ENCODE measurements at places on chromosomes 6 and 20.

- DNase-seq = no peak
Observed at GRCh38 chr6:99187429-99187828, 162.0 kb downstream of the FAXC start.

DNA sequence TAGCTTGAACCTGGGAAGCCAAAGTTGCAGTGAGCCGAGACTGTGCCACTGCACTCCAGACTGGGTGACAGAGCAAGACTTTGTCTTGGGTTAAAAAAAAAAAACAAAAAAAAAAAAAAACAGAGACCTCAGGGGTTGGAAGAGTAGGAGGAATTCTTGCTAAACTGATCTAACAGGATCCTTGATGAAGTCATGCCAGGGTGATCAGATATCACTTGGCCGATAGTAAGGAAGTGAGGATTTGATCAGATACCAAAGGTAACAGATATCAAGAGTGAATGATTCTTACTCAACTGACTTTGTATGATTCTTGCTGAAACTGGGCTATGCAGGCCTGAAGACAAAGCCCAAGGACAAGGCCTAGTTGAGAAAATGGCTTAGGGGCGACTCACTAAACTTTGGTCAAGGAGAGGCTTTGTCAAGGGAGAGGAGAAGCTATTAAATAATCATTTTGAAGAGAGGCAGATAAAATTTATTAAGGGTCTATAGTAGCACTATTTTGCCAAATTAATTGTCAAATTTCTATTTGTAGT, 624.7 kb downstream of the UTRN start:
- DNase-seq = no peak

DNA sequence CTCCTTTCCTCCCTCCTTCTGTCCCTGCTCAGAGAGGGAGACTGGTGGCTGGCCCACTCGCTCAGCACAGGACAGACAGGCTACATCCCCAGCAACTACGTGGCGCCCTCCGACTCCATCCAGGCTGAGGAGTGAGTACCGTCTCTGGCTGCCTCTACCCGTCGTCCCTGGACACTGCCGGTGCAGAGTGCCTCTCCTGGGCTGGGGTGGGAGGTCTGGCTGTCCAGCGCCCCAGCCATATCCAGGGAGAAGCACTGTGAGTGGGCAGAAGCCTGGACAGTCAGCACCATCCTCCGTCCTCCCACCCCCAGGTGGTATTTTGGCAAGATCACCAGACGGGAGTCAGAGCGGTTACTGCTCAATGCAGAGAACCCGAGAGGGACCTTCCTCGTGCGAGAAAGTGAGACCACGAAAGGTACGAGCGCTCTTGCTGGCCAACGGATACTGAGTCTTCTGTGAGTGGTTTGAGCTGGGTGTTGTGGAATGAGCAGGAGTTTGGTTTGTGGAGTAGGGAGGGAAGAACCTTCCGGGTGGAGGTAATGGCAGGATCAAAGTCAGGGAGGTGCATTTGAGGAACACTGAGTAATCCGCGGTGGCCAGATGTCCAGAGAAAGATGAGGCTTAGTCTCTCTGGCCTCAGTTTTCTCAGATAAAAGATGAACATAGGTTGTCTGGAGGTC, 48.1 kb downstream of the SRC start:
- DNase-seq = no peak

GRCh38 chr6:57173056-57173885, 1.1 kb downstream of the BAG2 start:
- no peak for DNase-seq

GRCh38 chr6:12001004-12001705, 11.0 kb upstream of the HIVEP1 start:
- DNase-seq = no peak

GRCh38 chr6:3190056-3190455, 32.7 kb upstream of the TUBB2A start:
- DNase-seq = no peak

GRCh38 chr6:7974938-7975763, 64.6 kb upstream of the TXNDC5 start:
- DNase-seq = no peak

All from activated CD8-positive, alpha-beta memory T cell treated with anti-CD3 and anti-CD28 coated beads for 4 hours (primary cell).